CD4-positive, alpha-beta T cell (primary cell): ENCODE measurements at places on chromosomes 12 and 14. TPM values are rescaled to one million over a fixed set of nuclear protein-coding genes. Genes with fewer than 3 reads are reported as not detected.

GRCh38 chr12:91877022-91877421 lies 268.6 kb downstream of the BTG1 start:
- peak; percentile 79 for DNase-seq

DNA sequence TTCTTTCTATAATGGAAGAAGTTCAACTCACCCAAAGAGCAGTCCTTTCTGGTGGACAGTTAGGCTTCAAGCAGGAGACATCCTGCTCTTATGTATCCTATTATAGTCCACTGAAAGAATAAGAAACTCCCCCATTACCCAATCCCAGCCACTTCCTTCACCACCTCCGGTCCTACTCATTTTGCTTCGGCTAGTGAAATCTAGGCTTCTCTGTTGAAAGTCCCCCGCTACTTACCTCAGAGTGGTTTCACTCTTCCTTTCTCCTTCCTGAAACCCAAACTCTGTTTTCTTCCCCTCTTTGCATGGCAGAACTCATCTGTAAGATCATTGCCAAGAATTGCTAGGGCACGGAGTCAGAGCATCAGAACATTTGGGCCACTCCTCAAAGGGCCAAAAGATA lies at the start of gene GPR84:
GPR84 (minus strand) TSS at position 74 of the 400 bp plus-strand sequence. CDS start 635 bp downstream, outside the sequence.
- no peak for DNase-seq

DNA sequence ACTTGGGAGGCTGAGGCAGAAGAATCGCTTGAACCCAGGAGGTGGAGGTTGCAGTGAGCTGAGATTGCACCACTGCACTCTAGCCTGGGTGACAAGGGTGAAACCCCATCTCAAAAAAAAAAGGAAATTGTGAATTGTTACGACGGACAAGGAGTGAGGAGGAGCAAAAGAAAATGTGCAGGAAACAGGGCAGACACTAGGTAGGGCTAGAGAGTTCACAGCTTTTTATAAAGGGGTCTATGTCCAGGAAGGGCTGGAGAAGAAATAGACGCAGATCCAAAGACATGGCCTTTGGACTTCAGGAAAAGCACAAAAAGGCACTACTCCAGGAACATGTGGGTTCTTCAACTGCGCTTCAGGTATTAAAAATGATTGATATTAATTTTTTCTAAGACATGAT lies 34.4 kb downstream of the ATG14 start:
- no peak for DNase-seq

DNA sequence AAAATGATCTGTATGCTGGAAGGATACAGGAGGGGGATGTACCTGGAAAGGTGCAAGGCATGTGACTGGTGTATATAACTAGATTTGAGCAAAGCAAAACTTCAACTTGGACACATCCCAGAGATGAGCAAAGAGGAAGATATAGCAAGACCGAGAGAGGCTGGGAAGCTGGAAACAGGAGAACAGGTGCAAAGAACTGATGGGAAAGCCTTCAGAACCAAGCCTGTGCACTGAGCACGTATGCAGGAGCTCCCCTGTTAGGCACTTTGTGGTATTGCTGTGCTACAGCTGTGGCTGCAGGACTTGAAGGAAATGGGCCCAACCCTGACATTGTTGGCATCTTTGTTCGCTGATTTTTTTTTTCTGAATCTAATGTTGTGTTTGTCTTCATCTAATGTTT lies 120.7 kb upstream of the PWP1 start:
- no peak for DNase-seq

Gene INHBC
- total RNA-seq: 0.33 TPM

- DNase-seq: no peak
Measured at GRCh38 chr14:68398370-68398769, 394.5 kb downstream of the ZFP36L1 start.

DNA sequence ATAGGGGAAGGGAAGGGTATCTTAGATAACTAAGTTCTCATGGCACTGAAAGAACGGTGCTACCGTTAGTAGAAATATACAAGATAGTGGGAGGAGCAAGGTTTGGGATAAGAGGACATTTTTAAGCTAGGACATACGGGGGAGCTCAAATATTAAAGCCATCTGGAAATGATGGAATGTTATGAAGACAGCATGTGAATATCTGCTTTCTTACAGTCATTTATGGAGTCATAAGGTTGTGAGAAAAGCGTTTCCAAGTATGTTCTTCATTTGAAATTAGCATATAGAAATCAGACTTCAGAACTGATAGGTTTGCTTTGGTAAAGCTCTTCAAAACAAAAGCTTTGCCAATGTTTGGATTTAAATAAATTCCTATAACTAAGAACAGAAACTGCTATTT lies 62.3 kb downstream of the OTOGL start:
- no peak for DNase-seq

GRCh38 chr12:18849080-18849479 lies 111.2 kb downstream of the CAPZA3 start:
- no peak for DNase-seq

- DNase-seq: no peak
Measured at GRCh38 chr14:51180577-51180976, 59.5 kb upstream of the TMX1 start.

Gene NEDD8
- 42.0 TPM for total RNA-seq

- no peak for DNase-seq
Measured at GRCh38 chr12:56930241-56930640, 4.0 kb downstream of the SDR9C7 start.

Gene MIA2
- 24.1 TPM for total RNA-seq

- no peak for DNase-seq
Measured at GRCh38 chr12:16076970-16077522, 165.9 kb downstream of the DERA start.
